Heart right ventricle (tissue), 16 donors: ENCODE measurements at places on chromosomes 12 and 14.

DNA sequence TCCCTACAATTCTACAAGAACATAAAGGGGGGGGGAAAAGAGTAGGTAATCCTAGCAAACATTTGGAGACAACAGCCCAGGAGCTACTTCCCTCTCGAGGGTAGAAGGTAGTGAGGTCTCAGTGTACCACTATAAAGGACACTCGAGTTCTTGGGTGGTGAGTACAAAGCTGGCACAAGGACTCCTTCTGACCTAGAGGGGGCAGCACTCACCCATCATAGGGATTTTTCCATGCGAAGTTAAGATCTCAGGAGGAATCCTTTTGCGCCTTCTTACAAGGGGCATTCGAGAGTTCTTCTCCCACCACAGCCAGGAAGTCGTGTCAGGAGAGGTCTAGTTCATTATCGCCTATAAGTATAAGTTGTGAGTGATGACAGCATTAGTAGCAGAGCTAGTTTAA lies 200.2 kb upstream of the RBM19 start:
- peak; percentile 45 for DNase-seq

GRCh38 chr12:4615667-4616066 lies 33.2 kb downstream of the AKAP3 start:
- no peak for DNase-seq

- no peak for DNase-seq
These were observed 6.1 kb downstream of the ABCD2 start for GRCh38 chr12:39613525-39613924.

DNA sequence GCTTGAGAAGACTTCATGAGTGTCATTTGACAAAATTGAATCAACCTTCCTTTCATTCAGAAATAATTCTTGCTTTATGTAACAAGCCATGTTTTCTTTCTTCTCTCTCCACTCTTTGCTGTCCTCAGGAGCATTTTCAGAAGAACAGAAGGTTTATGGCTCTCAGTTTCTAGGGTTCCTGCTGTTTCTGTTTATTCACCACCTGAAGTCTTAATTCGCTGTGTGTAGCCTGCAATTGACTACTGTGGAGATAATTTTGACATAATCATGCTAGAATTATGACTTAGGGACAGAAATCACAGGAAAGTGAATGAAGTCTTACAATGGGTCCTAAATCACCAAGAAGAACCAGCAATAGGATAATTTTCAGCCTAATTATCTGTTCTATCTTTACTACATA lies 7.2 kb upstream of the PLEKHG7 start:
- DNase-seq, result no peak

DNA sequence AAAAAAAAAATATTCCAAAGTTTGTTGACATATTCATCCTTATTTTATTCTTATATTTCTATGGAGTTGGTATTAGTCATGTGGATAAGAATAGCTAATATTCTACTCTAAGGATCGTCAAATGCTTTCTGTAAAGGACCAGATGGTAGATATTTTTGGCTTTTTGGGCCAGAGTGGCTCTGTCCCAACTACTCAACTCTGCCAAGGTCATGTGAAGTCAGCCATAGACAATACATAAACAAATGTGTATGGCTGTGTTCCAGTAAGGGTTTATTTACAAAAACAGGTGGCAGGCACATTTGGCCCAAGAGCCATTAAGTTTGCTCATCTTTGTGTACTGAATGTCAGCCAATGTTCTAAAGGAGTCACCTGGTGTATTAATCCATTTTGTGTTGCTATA lies 131.8 kb downstream of the TBX5 start:
- DNase-seq, result no peak

GRCh38 chr12:93684716-93685115 lies 7.5 kb downstream of the CRADD start:
- DNase-seq, result no peak

DNA sequence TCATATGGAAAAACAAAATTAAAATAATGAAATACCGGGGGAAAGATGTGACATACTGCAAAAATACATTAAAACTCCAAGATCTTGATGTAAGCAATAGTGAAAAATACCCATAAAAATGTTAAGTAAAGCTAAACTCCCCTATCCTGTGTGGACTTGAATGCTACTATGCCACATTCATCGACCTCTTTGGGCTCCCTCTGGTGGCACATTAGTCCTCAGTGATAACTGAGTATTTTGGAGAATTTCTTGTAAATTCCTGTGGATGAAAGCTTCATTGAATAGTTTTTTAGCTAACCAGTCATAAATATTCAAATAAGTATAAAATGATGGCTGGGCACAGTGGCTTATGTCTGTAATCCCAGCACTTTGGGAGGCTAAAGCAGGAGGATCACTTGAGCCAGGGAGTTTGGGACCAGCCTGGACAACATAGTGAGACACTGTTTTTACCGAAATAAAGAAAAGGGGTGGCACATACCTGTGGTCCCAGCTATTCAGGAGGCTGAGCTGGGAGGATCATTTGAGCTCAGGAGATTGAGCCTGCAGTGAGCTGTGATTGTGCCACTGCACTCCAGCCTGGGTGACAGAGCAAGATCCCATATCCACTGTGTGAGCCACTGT lies 42.4 kb upstream of the SGPP1 start:
- DNase-seq, result peak; percentile 42

GRCh38 chr12:89016970-89017778 lies 335.1 kb downstream of the DUSP6 start:
- peak; percentile 47 for DNase-seq

DNA sequence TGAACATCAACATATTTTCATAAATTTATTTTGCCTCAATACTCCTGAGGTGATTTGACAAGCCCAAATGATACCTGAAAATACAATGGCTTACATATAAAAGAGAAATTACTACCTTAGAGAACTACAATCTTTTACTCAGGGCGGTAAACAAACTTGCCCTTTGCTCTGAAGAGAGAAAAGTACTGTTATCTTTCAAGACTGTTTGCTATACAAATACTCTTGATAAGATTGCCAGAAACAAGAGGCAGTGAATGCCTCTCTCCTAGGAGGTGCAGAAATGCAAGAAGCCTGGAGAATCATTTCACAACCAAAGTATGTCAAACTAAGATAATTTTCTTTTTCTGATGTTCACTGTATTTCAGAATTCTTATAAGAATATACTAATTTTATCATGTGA lies 160.3 kb downstream of the ALX1 start:
- DNase-seq, result no peak

DNA sequence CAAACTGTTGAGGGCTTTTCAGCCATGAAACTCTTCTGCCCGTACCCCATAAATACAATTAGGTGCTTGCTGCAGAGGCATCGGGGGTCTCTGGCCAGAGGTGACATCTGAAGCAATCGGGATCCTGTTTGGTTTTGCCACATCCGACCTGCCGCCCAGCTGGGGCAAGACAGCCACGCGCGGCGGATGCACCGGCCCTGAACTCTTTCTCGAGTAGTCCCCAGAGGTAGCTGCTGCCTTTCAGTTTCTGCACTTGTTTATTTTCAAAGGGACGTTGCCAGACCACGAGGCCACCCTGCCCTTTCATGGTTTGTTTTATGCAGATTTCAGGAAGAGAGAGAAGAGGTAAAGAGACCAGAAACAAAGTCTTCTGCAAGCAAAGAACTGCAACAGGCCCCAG lies 10.6 kb upstream of the MLXIP start:
- DNase-seq, result peak; percentile 48

DNA sequence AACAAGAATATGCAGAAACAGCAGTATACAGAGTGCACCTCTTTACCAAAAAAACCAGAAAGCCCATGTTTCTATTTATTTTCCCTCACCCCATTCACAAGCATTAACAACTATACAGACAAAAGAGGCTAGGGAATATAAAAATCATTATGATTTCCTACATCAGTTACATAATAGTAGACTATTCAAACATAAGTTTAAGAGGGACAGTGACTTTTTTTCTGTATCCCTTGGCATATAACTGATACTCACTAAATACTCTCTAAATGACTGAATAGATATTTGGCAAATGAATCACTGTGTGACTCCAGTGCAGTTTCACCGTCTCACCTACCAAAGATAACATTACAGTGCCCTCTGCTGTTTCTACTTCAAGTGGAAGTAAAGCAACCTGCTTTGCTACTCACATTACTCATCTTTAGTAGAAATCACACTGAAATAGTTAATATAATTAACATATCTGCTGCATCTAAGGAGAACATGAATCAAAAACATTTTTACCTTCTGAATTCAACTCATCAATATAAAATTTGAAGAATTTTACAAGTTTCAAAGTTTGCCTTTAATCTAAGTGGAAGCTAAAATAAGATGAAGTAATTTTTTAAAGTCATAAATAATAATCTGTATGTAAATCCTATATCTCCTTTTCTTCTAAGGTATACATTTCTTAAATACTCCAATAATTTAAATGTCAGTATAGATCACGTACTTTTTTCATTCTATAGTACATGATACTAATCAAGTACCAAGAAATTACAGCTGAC lies 103.8 kb downstream of the OSBPL8 start:
- no peak for DNase-seq

DNA sequence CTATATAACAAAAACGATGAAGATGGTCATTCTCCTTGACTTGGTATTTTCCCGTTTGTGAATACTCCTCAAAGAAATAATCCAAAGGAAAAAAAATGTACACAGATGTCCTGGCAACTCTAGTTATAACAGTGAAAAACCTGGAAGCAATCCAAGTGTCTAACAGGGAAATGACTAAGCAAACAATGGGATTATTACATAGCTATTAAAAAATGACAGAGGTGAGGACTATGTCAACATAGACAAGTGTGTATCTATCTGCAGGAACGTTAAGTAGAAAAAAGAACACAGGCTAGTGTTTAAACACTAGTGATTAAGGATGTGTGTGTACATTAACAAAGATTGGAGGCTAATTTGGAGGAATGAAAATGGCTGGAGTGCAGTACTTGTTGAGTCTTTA lies 5.9 kb upstream of the APOLD1 start:
- no peak for DNase-seq

DNA sequence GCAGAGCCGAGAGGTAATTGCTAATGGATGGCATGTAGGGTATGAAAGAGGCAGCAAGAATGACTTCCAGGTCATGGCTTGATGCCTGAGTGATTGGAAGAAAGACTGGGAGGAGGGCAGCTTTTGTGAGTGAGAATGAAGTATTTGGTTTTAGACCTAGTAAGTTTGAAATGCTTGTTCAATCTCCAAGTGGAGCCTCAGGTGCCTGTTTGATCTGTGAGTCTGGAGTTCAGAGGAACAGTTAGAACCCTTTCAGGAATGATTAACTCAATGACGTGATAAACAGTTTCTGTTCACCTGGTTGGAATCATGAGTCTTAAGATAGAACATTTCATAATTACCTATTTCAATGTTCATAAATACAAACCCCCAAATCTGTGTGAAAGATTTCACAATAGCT lies 10.4 kb downstream of the KCNJ8 start:
- DNase-seq, result no peak

DNA sequence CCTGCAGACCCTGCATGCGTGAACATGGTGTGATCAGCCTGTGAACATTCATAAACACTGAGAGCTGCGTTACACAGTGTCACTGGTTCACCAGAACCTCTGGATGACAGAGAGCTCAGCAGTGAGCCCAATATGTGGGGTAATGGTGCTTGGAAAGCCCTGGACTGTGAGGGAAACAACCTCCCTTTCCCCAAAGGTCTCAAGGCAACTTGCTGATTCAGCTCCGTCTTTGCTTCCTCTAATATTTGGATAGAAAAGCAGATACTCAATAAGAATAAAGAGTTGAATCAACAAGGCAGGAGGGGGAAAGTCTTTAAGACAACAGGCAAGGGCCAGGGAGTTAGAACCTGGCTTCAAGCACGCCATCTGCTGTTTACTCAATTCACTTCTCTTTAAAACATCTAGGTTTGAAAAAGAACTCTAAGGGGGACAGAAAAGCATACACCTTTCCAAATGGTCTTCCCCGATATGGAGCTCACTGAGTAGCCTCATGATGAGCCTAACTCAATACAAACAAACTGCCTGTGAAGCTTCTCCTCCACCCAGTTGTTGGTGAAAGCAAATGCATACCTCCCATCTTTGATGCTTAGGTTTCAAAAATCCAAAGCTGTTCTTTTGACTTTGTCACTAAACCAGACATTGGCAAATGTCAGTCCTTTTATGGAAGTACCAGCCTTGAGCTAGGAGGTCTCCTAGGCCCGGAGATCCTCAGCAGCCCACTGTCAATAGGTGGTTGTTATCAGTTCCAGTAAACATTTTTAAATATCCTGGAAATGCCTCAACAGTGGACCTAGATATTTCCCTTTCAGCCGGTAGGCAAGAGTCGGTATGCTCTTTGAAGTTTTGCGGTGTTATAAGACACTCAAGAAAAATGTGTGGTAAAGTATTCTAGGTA lies 76.1 kb downstream of the SAMD4A start:
- no peak for DNase-seq

- no peak for DNase-seq
These were observed 6.3 kb downstream of the ZFP36L1 start for GRCh38 chr14:68786491-68787091.

GRCh38 chr14:20305265-20306078 lies at the start of gene TTC5:
Gene TTC5 (minus strand): TSS chr14:20305951. CDS start chr14:20305937, 14 bp downstream.
- DNase-seq, result peak; percentile 84

DNA sequence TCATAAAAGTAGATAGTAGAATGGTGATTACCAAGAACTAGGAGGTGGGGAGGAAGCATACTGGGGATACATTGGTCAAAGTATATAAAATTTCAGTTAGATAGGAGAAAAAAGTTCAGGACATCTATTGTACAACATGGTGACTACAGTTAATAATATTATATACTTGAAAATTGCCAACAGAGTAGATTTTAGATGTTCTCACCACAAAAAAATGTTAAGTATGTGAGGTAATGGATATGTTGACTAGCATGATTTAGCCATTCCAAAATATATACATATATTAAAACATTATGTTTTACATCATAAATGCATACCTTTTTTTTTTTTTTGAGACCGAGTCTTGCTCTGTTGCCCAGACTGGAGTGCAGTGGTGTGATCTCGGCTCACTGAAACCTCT lies 31.0 kb downstream of the TMEM116 start:
- no peak for DNase-seq

DNA sequence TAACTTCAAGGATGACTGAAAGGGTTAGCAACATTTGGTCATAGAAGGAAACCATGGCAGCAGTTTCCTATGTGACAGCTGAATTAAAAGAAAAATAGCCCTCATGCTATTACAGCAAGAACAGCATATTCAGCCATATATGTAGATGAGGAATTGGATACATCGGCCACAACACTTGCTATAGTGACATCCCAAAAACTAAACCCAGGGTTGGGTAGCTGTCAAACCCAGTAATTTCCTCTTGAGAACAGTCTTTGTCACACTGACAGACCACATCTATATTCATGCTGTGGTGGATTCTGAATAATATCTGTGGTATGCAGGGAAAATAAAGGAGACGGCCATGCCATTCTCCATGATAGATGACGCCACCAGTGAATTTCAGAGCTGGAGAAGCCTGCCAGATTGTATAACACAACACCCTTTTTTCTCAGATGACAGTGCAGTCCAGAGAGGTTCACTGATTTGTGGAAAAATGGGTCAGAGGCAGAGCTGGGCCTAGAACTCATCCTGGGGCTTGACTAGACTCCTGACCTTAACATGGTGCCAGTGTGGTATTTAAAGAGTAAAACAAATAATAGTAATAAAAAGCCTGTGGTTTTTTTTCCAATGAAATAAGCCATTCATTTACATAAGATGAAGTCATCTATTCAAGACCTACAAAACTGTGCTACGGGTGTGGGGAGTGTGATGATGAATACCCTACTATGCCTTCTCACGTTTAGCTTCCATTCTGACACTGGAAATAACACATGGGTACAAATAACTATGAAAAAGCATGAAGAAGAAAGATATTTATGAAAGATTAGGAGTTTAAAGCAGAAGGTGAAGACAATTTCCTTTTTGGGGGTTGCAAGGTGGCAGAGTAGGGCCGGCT lies 32.3 kb downstream of the EFCAB11 start:
- DNase-seq, result no peak

GRCh38 chr14:23173031-23173430 lies 10.4 kb downstream of the SLC7A8 start:
- no peak for DNase-seq
